Upper lobe of left lung (tissue), 6 donors: ENCODE measurements at places on chromosomes 3 and 15. TPM values are rescaled to one million over a fixed set of nuclear protein-coding genes. Genes with fewer than 3 reads are reported as not detected.

DNA sequence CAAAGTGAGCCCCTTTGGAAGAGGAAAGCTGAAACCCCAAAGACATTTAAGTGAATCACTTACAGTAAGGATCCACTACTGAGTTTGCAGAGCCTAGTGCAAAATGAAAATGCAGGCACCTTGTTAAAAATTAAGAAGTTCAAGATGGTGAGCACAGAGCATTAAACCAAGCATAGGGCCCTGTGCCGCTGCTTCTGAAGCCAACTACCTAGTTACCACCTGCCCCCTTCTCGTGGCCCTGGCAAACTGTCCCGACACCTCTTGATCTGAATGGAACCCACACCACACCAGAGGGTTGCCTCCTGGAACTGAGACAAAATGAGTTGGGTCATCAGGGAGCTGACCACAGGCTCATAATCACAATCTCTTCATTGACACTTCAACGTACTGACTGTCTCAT is 25.6 kb downstream of the LRRC2 start:
- no peak overlapping the region for H3K4me3 ChIP-seq
- no peak for DNase-seq

- H3K36me3 ChIP-seq = no peaks in the 10 kb centered on the region
- no peak overlapping the region for H3K27ac ChIP-seq
- no peak overlapping the region for H3K4me3 ChIP-seq
- H3K4me1 ChIP-seq = no peaks in the 10 kb centered on the region
Measured at GRCh38 chr3:174862101-174862500, 3.0 kb downstream of the NAALADL2 start.

DNA sequence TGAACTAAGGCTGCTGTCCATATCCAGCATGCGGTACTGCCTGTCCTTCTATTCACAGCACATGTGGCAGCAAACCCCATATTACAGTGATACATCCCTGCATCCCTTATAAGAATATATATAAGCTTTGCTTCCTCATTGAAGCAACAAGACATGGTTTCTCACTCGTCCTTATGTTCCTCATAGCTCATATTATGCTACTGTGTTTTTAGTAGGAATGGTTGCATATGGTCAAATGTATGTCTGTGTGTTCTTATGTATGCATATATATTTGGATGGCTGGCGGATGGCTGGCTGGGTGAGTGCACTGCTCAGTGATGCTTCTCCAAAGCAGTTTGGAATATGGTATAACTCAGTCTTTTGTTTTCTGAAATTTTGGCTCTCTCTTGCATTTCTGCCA is 254.9 kb downstream of the LPP start:
- H3K4me1 ChIP-seq = no peaks in the 10 kb centered on the region
- peaks cover 20% of the 10 kb centered on the region for H3K36me3 ChIP-seq
- no peak overlapping the region for H3K4me3 ChIP-seq
- no peak for DNase-seq

UROC1 gene
- total RNA-seq = not detected

TERC gene
- 73.8 TPM for total RNA-seq

GRCh38 chr15:80495401-80495942 is 91.3 kb downstream of the ARNT2 start:
- H3K36me3 ChIP-seq = no peaks in the 10 kb centered on the region
- H3K4me3 ChIP-seq = no peak overlapping the region
- peaks cover 13% of the 10 kb centered on the region for H3K4me1 ChIP-seq
- H3K27me3 ChIP-seq = no peaks in the 10 kb centered on the region

- no peaks in the 10 kb centered on the region for H3K4me1 ChIP-seq
- H3K27me3 ChIP-seq = no peaks in the 10 kb centered on the region
- no peak overlapping the region for H3K4me3 ChIP-seq
Measured at GRCh38 chr15:77846360-77846759, 213.6 kb upstream of the LINGO1 start.

DNA sequence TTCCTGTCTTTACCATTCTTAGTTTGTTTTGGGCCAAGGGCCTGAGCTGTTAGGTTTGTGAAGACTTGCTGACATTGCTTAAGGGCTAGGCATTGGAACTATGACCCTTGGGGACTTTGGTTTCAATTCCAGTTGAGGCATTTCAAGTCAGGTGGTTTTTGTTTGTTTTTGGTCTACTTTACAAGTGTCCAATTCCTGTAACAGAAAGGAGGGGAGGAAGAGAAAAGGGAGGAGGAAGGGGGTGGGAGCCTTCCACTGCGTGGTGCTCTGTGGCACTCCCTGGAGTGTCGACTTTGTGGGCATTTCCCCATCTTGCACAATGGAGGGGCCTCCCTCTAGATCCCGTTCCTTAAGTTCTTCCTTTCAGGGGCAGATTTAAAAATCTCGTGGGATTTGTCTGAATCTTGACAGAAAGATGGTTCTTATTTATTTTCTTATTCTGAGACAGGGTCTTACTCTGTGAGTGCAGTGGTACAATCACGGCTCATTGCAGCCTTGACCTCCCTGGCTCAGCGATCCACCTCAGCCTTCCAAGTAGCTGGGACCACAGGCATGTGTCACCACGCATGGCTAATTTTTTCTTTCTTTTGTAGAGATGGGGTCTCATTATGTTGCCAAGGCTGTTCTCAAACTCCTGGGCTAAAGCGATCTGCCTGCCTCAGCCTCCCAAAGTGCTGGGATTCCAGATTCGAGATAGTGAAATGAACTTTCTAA is 59.5 kb upstream of the RYK start:
- no peaks in the 10 kb centered on the region for H3K36me3 ChIP-seq
- H3K4me3 ChIP-seq = no peak overlapping the region
- peaks cover 60% of the 10 kb centered on the region for H3K4me1 ChIP-seq
- H3K27ac ChIP-seq = peak overlapping the region; percentile 98

DNA sequence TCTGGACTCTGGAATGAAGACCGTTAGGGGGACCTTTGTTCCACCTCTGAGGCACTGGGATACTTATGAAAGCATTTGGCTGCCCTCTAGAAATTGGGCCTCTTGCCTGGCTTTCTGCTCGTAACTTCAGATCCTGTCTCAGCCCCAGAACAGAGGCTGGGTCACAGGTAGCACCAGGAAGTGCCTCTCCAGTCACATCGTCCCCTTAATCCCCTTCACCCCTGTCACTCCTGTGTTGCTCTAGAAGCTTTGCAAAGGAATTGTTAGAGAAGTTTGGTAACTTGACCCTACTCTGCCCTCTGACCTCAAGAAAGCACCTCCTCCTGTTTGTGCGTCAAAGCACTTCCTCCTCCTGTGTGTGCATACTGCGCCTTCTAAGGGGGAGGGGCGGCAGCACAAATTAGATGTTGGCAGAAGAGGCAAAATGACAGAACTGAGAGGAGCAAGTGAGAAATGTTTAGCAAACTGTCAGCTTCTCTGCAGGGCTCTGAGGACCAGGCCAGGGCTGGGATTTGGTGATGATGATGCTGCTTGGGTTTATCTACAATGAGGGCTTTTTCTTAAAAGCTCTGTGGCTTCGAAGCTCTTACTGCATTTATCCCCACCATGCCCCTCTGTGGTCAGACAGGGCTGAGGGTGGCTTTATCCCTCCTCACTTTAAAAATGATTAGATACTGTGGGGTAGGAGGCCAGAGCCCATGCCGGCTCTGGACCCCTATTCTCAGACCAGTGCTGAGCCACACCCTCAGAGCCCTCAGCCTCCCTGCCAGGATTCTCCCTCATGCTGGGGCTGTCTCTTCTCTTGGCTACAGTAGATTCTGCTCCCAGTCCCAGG is 76.2 kb downstream of the LARS2 start:
- no peaks in the 10 kb centered on the region for H3K4me1 ChIP-seq
- no peaks in the 10 kb centered on the region for H3K27me3 ChIP-seq
- H3K36me3 ChIP-seq = peaks cover 16% of the 10 kb centered on the region

CHRNA3 gene
- 0.13 TPM for total RNA-seq

DNA sequence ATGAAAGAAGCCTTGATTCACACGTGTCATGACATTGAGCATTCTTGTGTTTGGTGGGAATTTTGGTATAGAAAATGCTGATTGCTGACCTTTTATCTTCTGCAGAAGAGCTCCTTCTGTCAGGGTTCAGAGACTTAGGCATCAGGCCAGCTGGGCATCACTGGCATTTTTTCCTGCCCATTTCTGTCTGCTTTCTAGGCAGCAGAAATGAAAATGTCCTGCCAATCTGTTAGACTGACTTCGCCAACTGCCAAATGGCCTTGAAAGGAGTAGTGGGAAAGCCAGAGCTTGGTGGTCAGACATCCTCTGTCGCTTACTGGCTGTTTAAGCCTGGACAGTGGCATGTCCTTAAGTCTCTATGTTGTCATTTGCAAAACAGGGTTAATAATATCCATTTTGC is 57.4 kb downstream of the EEFSEC start:
- no peak overlapping the region for H3K27ac ChIP-seq
- H3K4me1 ChIP-seq = no peaks in the 10 kb centered on the region
- no peaks in the 10 kb centered on the region for H3K36me3 ChIP-seq
- DNase-seq = no peak
- no peak overlapping the region for H3K4me3 ChIP-seq

FBXO40 gene
- not detected for total RNA-seq

KLHDC8B gene
- 60.8 TPM for total RNA-seq

DNA sequence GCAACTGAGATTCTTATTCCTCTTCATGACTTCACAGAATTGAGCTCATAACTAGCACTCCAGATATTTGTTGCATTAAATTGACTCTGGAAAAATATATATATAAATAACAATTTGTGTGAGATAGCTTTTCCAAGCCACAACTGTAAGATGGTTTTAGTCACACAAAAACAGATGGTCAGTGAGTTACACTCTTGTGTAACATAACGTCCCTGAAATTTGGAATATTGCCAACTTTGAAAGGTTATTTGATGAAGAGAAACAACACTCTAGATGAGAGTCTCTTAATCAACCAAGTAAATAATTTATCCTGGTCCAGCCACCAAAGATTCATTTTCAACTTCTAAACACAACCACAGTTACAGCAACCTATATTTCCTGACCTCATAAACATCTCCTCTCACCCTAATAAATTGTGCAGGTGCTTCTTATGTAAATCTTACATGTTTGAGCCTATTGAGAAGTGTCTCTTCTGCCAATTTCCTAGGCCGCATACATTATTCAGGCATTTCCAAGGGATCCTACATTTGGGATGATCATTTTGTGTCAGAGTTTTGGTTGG is 84.9 kb upstream of the ACP3 start:
- no peaks in the 10 kb centered on the region for H3K4me1 ChIP-seq
- H3K27ac ChIP-seq = no peak overlapping the region

GOLGA8R gene
- 5.9 TPM for total RNA-seq

RPL4 gene
- 1,575 TPM for total RNA-seq

PLSCR5 gene
- total RNA-seq = not detected

DNA sequence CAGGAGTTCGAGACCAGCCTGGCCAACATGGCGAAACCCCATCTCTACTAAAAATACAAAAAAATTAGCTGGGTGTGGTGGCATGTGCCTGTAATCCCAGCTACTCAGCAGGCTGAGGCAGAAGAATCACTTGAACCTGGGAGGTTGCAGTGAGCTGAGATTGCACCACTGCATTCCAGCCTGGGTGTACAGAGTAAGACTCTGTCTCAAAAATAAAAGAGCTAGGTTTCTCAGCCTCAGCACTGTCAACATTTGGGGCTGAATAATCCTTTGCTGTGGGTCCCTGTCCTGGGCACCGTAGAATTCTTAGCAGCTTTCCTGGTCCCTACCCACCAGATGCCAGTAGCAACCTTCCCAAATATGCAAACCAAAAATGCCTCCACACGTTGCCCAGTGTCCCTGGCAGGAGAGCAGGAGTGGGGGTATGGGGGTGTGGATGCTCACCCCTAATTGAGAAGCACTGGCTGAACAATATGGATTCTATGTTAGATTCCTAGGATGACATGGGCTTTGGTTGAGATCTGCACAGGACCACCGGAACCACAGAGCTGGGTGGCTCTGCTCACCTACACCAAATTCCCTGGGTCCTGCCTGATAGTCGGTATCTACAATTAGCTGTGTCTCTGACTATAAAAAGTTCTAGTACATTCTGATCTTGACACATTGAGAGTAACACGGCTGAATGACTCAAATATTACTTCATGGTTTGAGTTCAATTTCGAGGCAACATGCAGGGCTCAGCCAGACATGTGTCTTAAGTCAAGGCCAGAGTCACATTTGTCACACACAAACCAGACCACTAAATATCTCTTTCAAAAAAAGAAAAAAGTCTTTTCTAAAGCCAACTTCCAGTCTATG is 577.0 kb upstream of the MDFIC2 start:
- no peak for DNase-seq
- no peak overlapping the region for H3K4me3 ChIP-seq
- H3K27me3 ChIP-seq = no peaks in the 10 kb centered on the region
- H3K4me1 ChIP-seq = peaks cover 4% of the 10 kb centered on the region
- H3K27ac ChIP-seq = peak overlapping the region; percentile 61
- no peaks in the 10 kb centered on the region for H3K36me3 ChIP-seq

CCR5 gene
- 0.33 TPM for total RNA-seq

GRCh38 chr15:49189631-49190030 is 19.6 kb downstream of the GALK2 start:
- H3K27ac ChIP-seq = no peak overlapping the region
- H3K36me3 ChIP-seq = no peaks in the 10 kb centered on the region
- H3K4me3 ChIP-seq = no peak overlapping the region
- H3K27me3 ChIP-seq = no peaks in the 10 kb centered on the region
- no peaks in the 10 kb centered on the region for H3K4me1 ChIP-seq

PLS1 gene
- 27.1 TPM for total RNA-seq

THAP10 gene
- 1.6 TPM for total RNA-seq

DNA sequence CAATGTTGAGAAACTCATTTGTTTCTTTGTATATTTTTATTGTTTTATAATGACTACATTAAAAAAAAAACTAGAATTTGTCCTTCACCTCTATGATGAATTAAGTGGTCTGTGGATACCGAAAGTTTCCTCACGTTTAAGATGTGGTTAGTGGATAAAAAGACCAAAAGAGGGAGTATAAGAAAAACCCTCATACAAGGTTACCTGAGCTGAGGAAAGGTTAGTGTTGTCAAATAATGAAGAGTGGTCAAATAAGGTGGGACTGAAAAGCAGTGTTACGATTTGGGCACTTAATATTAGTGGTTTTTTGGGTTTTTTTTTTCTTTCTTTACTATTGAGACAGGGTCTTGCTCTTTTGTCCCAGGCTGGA is 21.2 kb downstream of the RASA2 start:
- no peaks in the 10 kb centered on the region for H3K27me3 ChIP-seq
- H3K4me1 ChIP-seq = no peaks in the 10 kb centered on the region
- H3K36me3 ChIP-seq = no peaks in the 10 kb centered on the region
- no peak overlapping the region for H3K27ac ChIP-seq
- H3K4me3 ChIP-seq = no peak overlapping the region

- no peak overlapping the region for H3K4me3 ChIP-seq
- no peak for DNase-seq
- no peaks in the 10 kb centered on the region for H3K4me1 ChIP-seq
- no peak overlapping the region for H3K27ac ChIP-seq
- no peaks in the 10 kb centered on the region for H3K27me3 ChIP-seq
Measured at GRCh38 chr3:157335233-157336076, 101.2 kb upstream of the PTX3 start.
